Cardiac fibroblast (primary cell): ENCODE measurements at places on chromosomes 2 and 18.

- DNase-seq, result peak; percentile 34
Observed at GRCh38 chr2:37869771-37870170, 55.3 kb upstream of the RMDN2 start.

DNA sequence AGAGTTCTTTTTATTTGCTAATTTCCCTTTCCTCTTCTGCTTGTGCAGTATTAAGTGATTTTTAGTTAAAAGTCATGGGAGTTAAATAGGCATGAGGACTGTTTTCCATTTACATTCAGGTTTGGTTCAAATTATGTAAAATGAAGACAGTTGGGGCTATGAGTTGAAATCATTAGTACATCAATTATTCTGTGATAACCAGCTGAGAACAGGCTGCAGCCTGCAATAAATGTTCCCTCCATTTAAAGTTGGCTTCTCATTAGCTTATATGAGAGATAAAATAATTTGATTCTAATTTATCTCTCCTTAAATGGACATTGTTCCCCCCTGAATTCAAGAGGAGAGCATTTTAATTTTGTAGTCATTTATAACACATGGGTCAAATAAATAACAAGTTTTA, 48.3 kb downstream of the RHBDD1 start:
- DNase-seq, result no peak

GRCh38 chr18:1488957-1489356, 584.3 kb downstream of the ADCYAP1 start:
- no peak for DNase-seq

- no peak for DNase-seq
Observed at GRCh38 chr2:150212722-150213171, 274.7 kb downstream of the RND3 start.

GRCh38 chr2:201978986-201979385, 54.7 kb upstream of the FZD7 start:
- DNase-seq, result no peak

DNA sequence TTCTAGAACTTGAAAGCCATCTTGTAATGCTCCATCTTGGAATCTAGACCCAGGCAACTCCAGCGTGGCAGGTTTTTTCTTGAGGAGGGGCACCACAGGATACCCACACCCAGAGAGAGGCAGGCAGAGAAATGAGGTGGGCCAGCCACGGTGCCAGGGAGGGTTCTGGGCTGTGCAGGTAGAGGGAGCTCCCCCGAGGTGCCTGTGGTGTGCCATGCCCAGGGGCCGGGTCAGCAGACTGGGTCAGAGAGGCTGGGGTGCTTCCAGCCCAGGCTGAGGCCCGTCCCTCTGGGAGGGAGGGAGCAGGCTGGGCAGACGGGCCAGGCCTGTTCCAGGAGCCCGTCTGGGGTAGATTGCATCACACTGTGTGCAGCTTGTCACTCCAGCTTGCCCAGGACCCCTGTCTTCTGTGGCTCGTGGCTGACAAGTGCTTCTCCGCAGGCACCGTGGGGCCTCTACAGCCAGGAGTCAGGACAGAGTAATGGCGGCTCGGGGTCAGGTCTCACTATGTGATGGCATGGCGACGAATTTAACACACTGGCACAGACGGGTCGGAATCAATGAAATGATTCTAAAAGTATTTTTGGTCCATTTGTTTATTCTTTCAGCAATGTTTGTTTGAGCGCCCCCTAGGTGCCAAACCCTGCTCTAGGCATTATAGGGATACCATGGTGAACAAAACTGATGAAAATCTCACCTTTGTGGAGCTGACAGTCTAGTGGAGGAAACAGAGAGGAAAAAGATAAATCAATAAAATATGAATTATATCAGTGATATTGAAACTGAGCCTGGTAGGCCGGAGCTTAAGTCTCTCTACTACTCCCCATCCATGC, 144.0 kb downstream of the ACOXL start:
- DNase-seq, result no peak

GRCh38 chr18:63067939-63068338, 251.6 kb downstream of the BCL2 start:
- no peak for DNase-seq

DNA sequence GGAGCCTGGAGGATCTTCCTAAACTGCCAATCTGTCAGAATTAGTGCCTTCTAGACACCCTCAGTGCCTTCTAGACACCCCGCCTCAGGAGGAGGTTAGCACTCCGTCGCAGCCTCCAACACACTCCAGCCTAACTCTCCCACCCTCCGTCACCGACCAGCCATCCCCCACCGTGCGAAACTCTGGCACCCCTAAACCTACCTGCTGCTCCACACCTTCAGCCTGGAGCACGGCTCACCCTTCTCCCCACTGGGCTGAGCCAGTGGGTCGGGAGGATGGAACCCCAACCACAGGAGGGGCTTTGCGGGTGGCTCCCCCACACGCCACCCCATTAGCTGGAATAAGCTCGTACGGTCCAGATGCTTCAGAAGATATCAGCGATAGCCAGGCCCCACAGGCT, 468.9 kb upstream of the HS6ST1 start:
- no peak for DNase-seq

- DNase-seq, result no peak
Observed at GRCh38 chr2:205086662-205087061, 541.4 kb downstream of the PARD3B start.

- DNase-seq, result no peak
Observed at GRCh38 chr18:4551001-4551360, 95.9 kb upstream of the DLGAP1 start.

- DNase-seq, result peak; percentile 82
Observed at GRCh38 chr2:165164201-165164600, 39.6 kb downstream of the SCN3A start.

DNA sequence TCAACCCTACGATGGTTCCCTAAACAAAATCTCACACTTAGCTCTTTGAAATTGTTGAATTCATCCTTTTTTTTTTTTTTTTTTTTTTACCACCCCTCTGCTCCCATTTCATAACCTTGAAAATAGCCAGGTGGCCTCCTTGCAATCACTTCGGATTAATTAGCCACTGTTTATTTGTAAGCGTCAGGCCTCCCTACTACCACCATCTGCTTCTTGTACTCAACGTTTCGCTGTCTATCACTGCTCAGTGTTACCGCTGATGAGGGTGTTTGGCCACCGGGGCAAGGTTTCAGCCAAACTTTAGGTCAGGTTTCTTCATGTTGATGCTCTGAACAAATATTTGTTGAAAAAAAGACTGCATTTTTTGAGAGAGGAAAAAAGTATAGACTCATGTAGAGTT, 183.2 kb downstream of the EPHA4 start:
- no peak for DNase-seq
